ENCODE measurements at places on chromosomes 5 and 9.

- DNase-seq: no peak
These were observed 3.1 kb downstream of the TSPAN17 start for GRCh38 chr5:176650354-176650884.

- DNase-seq: no peak
These were observed 125.6 kb downstream of the ALDH1A1 start for GRCh38 chr9:72826996-72827949.

- no peak for DNase-seq
These were observed 48.5 kb downstream of the RFX3 start for GRCh38 chr9:3477236-3477834.

DNA sequence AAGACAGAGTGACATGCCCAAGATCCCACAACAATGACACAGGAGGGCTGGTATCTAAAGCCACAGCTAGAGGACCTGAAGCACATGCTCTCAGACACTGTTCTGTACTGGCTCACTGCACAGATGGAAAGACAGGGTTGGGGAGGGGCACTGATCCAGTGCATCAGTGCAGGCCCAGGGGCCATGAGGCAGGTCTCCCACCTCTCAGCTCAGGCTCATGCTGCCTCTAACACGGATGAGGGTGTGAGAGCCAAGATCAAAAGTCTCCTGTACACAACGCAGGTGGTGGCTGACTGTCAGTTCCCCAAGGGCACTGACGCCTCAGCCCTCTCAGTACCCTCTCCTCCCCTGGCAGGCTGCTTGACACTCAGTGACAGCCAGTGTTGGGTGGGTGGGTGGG lies 10.9 kb downstream of the RAPGEF1 start:
- no peak for DNase-seq

DNA sequence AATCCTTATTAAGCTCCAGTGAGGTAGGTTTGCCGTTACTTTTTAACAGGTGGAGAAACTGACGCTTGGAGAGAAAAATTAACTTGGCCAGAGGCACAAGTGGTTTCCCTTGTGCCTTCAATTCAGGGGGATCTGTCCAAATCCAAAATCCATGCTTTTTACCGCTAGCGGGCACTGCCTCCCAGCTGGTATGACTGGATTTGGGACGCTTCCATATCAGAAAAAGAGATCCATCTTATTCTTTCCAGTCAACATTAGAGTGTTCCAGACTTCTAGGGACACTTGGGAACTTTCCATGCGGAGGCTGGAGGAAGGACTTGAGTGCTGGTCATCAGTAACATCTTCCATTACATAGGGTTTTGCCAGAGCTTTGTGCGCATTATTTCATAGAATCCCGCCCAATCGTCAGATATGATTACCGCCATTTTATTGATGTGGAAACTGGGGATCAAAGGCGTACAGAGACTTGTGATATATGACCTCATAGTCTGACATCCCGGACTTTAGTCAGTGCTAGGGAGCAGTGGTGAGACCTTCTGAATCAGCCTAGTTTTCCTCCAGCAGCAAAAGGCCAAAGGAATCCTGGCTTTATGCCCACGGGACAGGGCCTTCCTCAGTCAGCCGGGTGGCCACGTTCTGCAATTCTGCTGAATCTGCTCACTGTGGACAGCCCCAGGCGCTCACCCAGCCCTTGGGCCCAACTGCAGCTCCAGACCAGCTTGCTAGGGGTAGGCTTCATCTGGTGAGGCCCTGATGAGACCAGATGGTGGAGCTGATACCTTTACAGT lies 1.1 kb upstream of the GNPDA1 start:
- no peak for DNase-seq

GRCh38 chr9:70519912-70520724 lies 105.7 kb upstream of the KLF9 start:
- DNase-seq: no peak

DNA sequence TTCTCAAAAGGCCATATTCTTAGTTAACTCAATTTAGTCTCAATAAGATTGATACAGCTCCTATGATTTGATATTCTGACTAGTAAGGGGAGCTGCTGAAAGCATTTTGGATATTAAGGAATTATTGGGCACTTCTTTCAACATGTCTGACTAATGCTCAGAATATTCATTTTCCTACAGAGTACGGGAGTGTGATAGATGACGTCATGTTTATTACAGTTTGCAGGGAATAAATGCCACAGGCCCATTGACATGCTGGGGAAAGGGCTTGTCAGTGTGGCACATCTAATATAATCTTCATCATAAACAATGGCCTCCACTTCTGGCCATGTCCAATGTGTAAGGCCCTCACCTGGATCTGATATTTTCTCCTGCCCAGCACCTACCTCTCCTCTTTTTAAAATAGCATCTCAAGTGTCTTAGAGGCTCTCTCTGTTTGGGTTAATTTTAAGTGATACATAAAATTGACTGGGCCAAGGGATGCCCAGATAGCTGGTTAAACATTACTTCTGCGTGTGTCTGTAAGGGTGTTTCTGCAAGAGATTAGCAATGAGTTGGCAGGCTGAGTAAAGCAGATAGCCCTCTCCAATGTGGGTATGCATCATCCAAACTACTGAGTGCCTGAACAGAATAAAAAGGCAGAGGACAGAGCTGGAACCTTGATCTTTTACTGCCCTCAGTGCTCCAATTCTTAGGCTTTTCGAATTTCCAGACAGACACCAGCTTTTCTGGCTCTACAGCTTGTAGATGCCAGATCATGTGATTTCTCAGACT lies 99.3 kb downstream of the SLC24A2 start:
- DNase-seq: no peak

DNA sequence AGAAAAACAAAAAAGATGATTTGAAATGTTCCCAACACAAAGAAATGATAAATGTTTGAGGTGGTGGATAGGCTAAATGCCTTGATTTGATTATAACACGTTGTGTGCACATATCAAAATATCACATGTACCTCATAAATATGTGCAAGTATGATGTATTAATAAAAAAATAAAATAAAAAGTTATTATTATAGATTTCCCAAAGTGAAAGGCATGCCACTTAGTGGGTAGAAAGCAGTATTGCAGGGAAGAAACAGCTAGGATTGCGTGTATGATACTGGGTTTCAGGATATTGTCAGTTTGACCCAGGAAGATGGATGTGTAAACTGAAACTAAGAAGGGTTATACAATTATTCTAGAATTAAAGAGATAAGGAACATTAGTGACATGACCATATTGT lies 3.6 kb upstream of the TMEM38B start:
- no peak for DNase-seq

DNA sequence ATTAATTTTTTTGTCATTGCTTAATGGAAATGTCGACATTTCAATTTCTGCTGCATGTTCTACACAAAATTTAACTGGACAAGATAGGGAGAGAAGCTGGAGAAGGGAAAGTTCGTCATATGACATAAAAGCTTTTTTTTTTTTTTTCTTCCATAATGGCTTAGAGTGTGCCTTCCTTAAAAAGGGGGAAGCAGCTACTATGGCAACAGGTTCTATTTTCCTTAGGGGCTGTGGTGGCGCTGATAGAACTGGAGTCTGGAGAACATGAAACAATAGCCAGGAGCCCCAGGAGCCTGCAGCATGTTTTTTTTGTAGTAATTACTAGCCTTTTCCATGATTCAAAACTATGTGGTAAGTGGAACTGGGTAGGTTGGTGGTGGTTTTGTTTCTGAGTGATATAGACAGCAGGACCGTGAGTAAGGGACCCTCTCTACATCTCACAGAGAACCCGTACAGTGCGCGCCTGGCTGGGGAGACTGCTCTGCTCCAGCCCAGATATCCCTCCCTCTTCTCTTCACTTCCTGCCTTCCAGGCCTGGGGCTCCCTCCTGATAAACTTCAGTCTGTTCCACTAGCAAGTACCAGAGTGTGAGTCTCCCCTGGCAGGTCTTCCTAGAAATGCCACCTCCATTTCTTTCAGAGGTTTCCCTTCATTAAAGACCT lies 301.6 kb downstream of the NR3C1 start:
- DNase-seq: no peak

DNA sequence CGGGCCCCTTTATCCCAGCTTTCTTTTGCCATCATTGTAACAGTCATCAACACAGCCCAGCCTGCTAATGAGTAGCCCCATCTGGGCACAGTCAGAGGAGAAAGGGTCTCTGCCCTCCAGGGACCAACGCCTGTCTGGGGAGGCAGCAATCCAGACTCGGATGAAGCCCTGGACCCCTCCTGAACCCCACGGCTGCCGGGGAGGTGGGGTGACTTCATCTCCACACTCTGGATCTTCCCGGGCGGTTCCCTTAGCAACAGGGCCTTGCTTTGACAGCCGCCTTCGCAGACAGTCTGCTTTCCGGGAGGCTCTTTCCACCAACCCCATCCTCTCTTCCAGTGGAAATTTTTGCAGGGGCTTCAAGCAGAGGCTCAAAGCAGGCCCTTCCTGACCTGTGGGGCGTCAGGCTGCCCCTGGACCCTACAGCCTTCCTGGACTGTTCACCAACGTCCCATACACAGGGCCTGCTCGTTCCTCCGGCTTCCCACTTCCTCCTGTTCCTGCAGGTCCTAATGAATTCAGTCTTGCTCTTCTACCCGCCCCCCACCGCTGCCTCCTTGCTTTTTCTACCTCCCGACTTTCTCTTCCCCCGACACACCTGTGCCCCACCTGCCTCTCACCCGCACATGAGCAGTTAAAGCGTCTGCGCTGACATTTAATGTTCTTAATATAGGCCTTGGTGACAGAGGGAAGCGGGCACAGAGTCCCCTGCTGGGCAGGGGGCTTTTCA lies 161.7 kb upstream of the MVB12B start:
- DNase-seq: no peak

DNA sequence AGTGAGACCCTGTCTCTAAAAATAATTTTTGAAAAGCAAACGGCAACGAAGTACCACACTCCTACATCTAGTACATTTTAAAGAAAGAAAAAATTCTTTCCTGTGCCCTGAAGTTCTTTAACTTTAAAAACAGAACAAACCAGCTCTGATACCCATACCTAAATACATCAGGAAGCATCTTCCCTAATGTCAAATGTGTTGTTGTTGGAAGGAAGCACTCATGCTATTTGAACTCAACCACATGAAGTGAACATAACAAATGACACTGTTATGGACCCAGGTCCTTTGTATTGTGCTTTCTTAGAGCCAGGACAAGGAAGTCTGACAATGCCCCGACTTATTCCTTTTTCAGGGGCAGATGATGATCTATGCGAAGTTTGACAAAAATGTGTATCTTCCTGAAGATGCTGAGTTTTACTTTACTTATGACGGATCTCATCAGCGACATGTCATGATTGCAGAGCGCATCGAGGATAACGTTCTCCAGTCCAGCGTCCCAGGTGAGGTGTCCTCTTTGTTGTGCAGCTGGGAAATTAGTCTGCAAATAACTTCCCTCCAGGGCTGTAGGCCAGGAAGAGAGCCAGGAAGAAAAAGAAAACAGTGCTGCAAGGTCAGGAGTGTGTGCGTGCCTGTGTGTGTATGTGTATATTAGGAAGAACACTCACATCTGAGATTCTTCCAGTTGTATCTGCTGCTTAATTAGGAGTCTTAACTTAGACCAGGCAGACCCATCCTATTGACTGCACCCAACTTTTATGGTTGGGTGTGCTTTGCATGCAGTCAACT lies 123.7 kb downstream of the ARHGEF28 start:
- DNase-seq: no peak

DNA sequence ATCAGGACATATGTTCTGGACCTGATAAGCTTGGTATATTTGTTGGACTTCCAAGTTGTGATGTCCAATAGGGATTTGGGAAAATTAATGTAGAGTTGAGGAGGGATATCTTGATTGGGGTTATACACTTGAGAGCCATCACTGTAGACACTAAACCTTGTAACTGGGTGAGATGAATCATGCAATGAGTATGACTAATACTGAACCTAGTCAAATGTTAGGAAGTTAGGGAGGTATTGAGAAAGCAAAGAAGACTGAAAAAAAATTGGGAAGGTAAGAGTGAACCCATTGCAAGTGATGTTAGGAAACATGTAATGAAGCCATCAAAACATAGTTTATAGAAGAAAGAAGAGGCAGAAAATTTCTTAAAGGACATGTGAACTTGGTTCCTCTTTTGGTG lies 668.4 kb upstream of the CDH9 start:
- no peak for DNase-seq

DNA sequence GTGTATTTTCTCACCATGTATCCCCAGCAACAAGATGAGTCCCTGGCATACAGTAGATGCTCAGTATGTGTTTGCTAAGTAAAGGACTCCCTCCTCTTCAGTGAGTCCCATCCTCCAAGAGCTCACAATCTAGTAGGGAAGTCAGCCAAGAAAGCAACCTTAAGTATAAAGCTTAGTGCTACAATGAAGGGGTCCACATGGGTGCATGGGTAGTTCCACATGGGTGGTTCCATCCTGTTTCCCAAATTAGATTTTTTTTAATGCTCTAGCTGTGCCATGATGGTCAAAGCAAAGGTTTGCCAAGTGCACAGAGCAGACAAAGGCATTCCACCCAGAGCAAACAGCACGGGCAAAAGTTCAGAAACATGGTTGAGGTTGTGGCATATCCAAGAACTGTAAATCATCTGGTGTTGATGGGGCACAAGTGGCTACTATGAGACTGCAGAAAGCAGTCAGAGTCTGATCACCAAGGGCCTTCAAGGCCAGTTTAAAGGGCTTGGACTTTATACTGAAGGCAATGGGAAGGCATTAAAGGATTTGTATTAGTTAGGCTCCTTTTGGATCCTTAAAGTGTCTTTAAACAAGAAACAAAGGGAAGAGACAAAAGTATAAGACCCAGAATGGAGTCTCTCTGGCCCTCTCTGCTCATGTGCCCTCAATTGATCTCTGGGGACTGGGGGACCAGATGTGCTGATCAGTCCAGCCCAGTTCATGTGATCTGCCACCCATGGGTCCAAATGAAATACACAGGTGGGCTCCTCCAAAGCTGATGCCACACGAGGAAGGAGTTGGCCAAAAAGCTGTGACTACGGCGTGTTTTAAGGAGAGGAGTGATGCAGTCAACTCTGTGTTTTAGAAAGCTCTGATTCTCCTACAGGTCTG lies 9.0 kb upstream of the CPLX2 start:
- no peak for DNase-seq

DNA sequence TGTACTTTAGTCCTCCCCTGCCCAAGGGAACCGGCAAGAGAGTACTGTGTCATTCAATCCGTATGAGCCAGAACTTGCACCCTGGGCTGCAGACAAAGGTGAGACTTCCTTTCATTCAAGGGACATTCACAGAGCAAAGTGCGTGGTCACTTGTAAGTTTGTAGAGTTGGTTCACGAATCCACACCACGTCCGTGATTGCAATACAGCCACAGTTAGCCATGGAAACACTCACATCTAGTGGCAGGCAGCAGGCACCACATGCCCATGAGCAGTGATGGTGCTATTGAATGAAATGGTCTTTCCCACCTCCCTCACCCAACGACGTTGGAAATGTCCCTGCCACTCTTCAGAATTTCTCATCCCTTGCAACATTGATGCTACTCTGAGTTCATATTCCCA lies 72.6 kb downstream of the SYK start:
- DNase-seq: no peak

- peak; percentile 10 for DNase-seq
These were observed 175.8 kb upstream of the CHD1 start for GRCh38 chr5:99104538-99105132.

- no peak for DNase-seq
These were observed 286.4 kb downstream of the RASEF start for GRCh38 chr9:82776508-82776907.

- peak; percentile 2 for DNase-seq
These were observed 37.4 kb downstream of the P4HA2 start for GRCh38 chr5:132190161-132190817.
